ENCODE measurements at places on chromosomes 12 and 14.

- DNase-seq = no peak
Observed at GRCh38 chr14:39230416-39231035, 3.2 kb upstream of the MIA2 start.

- DNase-seq = no peak
Observed at GRCh38 chr12:45478931-45479330, 250.6 kb upstream of the ARID2 start.

DNA sequence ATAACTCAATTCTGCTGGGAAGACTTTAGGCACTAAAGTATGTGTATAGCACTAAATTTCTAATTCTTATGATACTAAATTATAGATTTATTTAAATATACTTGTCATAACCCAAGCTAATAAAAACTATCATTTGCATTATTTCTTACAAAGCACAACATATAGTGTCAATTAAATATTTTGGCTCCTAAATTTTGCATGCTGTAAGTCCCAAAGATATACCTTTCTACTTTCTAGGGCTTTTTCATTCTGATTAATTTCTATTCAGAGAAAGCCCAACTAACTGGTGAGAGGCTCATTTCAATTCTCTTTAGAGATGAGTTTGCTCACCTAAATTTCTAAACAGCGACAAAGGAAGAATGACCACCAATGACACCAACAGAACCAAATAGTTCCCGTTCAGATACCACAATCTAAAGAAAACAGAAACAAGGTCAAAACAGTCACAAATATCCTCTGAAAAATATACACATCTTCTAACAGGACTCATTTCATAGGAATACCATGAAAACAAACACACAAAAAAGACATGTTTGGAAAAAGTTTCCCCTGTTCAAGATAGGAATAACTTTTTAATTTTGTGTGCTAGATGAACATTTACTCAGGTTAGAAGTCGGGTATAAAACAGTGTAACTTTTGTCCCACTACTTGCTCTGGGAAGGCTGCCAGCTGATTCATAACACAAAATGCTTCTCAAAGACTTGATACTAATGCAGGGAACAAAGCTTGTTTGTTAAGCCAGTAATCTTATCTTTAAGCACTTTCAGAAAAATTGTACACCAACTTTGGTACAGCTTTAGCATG lies 7.6 kb downstream of the SLC38A2 start:
- peak; percentile 84 for DNase-seq

GRCh38 chr14:33704481-33704880 lies 246.4 kb downstream of the EGLN3 start:
- DNase-seq = no peak

All from astrocyte of the hippocampus (primary cell).